ENCODE measurements at places on chromosomes 2 and 18.

GRCh38 chr2:54755641-54756326 is 32.3 kb downstream of the EML6 start:
- no peak for DNase-seq

DNA sequence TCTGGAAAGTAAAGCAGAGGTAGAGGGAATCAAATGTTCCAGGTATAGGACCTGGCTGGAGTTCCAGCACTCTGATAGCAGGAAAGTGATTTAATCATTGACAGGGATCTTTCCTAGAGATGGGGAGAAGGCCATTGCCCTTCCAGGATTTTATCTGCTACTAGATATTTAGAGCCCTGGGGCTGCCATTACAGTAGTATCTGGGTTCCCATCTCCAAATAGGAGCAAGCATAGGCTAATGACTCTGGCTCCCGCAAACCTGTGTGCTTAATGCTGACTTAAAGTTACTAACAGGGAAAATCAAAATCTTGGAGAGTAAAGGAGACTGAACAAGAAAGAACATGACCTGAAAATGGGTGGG is 297.6 kb upstream of the CCDC68 start:
- DNase-seq = no peak

- no peak for DNase-seq
Measured at GRCh38 chr2:5093518-5093917, 598.7 kb upstream of the SOX11 start.

- DNase-seq = no peak
Measured at GRCh38 chr2:10171006-10171800, 48.7 kb downstream of the RRM2 start.
